ENCODE measurements at places on chromosomes 7 and 10.

DNA sequence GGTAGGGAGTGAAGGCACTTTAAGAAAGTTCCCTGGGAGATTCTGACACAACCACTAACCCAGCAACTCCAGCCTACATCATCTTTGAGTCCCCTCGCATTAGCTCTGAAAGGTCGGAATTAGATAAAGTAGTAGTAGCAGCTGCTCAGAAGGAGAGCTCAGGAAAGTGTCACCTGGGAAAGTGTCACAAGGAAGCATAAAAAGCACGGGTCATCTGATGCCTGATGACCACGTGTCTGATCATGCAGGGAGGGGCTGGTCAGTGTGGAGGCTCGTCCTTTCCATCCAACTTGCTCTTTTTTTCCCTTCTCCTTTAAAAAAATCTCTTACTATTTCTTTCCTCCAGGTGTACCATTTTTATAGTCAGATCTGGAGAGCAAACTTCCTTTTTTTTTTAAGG lies 47.1 kb upstream of the PDCD4 start:
- H3K4me3 ChIP-seq = no peak overlapping the region
- H3K27ac ChIP-seq = peak overlapping the region; percentile 83
- H3K27me3 ChIP-seq = no peaks in the 10 kb centered on the region
- ATAC-seq = no peak
- peaks cover 23% of the 10 kb centered on the region for H3K4me1 ChIP-seq

DNA sequence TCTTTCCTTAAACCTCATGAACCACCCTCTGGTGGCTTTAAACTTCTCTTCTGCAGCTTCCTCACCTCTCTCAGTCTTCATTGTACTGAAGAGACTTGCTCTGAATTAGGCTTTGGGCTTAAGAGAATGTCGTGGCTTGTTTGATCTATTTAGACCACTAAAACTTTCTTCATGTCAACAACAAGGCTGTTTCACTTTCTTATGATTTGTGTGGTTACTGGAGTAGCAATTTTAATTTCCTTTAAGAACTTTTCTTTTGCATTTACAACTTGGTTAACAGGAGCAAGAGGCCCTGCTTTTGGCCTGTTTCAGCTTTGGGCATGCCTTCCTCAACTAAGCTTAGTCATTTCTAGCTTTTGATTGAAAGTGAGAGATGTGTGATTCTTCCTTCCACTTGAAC lies 38.1 kb upstream of the CDHR3 start:
- H3K4me3 ChIP-seq = no peak overlapping the region
- H3K36me3 ChIP-seq = no peaks in the 10 kb centered on the region
- no peaks in the 10 kb centered on the region for H3K4me1 ChIP-seq
- no peaks in the 10 kb centered on the region for H3K27me3 ChIP-seq

- peaks cover 80% of the 10 kb centered on the region for H3K27me3 ChIP-seq
- H3K27ac ChIP-seq = no peak overlapping the region
- H3K4me3 ChIP-seq = no peak overlapping the region
- no peaks in the 10 kb centered on the region for H3K4me1 ChIP-seq
- H3K36me3 ChIP-seq = no peaks in the 10 kb centered on the region
These were observed 47.5 kb upstream of the ADGRA1 start for GRCh38 chr10:133040198-133040597.

GRCh38 chr7:57305192-57305748 lies 144.7 kb upstream of the ZNF716 start:
- no peaks in the 10 kb centered on the region for H3K36me3 ChIP-seq
- no peaks in the 10 kb centered on the region for H3K27me3 ChIP-seq
- H3K4me3 ChIP-seq = no peak overlapping the region
- ATAC-seq = no peak

DNA sequence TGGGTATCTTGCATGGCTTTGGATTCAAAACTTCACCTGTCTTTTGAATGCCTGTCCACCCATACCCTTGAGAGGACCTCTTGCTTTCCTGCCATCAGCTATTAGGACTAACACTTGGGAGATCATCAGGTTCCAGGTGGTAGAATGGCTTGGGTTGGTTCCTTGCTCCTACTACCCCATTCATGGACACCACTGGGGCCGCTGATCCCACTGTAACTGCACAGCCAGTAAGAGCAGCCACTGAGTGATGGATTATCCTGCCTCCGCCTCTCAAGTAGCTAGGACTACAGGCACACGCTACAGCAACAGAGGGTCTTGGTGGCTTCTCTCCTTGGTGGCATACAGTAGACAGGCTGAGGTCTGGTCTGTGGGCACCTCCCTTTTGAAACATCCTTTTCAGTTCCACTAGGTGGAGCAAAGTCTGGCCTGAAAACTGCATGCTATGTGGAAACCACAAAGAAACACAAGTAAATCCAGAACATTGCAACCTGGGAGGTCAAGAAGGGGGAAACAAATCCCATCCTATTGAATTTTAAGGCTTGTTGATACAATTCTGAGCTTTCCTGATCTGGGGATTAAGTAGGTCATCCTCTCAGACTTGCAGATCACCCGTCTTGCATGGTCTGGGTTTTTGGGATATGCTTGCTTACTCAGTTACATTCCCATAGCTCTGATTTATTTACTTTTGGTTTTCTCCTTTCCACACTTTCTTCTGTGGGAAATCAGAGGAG lies 9.4 kb downstream of the WBP1L start:
- H3K27ac ChIP-seq = peak overlapping the region; percentile 96
- H3K36me3 ChIP-seq = no peaks in the 10 kb centered on the region
- ATAC-seq = peak; percentile 71
- H3K27me3 ChIP-seq = no peaks in the 10 kb centered on the region
- peaks cover 16% of the 10 kb centered on the region for H3K4me1 ChIP-seq

- ATAC-seq = peak; percentile 1
- peaks cover 36% of the 10 kb centered on the region for H3K4me1 ChIP-seq
- H3K27ac ChIP-seq = no peak overlapping the region
- peaks cover 38% of the 10 kb centered on the region for H3K36me3 ChIP-seq
- H3K27me3 ChIP-seq = no peaks in the 10 kb centered on the region
- no peak overlapping the region for H3K4me3 ChIP-seq
These were observed 3.2 kb upstream of the ATP6V1F start for GRCh38 chr7:128859232-128860157.

DNA sequence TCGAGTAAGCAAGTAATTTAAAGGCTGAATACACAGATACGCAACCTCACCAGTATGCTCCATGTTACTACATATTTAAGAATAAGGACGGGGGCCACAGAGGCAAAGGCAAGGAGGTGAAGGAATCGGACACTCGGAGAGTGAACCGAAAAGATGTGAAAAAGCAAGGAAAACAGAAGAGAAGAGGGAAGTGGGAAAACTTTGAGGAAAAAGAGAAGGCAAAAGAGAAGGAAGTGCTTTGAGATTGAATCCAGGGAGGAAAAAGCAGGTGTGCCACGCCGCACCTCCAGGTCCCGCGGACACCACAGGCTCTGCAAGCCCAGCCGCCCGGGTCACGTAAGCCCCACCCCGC lies 367 bp upstream of the AVL9 start:
- ATAC-seq = peak; percentile 4
- H3K36me3 ChIP-seq = no peaks in the 10 kb centered on the region
- no peaks in the 10 kb centered on the region for H3K27me3 ChIP-seq
- H3K4me3 ChIP-seq = peak overlapping the region; percentile 57
- H3K27ac ChIP-seq = peak overlapping the region; percentile 72

DNA sequence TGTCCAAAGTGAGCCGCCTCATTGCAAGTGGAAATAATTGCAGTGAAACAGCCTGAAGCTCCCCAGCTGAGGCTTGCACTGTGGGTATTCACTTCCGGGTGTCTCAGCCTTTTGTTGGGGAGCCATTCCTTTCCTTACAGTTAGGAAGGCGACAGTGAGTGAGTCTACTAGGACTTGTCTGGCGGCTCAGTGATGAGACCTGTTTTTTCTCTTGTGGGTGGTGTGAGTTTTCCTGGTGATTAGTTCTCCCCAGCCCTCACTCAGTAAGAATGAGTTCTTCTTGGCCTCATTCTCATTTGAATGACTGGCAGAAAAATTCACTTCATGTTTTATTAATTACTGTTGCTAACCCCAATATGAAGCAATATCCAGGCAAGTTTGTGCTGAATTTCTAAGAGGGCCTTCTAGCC lies 2.6 kb downstream of the PGAM1 start:
- H3K27ac ChIP-seq = peak overlapping the region; percentile 8
- peaks cover 43% of the 10 kb centered on the region for H3K36me3 ChIP-seq
- no peaks in the 10 kb centered on the region for H3K27me3 ChIP-seq
- H3K4me1 ChIP-seq = peaks cover 51% of the 10 kb centered on the region
- H3K4me3 ChIP-seq = peak overlapping the region; percentile 91

DNA sequence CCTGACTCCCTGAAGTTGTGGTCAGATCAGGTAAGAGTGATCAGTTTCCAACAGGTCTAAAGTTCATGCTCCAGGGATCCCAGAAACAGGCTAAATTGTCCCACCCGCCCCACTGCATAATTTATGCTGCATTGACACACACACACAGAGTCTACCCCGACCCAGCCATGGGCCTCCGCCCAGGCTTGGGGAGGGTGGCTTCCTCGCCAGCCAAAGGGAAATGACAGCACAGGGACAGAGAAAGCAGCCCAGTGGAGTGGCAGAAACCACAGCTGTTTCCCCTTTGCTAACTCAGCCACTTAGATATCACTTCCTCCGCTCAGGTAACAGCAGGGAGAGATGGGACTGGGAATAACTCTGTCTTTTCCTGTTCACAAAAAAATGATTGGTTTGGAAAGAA lies 9.4 kb downstream of the SH3PXD2A start:
- H3K27ac ChIP-seq = peak overlapping the region; percentile 17
- ATAC-seq = no peak
- no peaks in the 10 kb centered on the region for H3K36me3 ChIP-seq

GRCh38 chr10:101655570-101655969 lies 39.4 kb downstream of the FBXW4 start:
- H3K4me3 ChIP-seq = no peak overlapping the region
- no peaks in the 10 kb centered on the region for H3K27me3 ChIP-seq
- peak; percentile 74 for ATAC-seq
- no peaks in the 10 kb centered on the region for H3K36me3 ChIP-seq

DNA sequence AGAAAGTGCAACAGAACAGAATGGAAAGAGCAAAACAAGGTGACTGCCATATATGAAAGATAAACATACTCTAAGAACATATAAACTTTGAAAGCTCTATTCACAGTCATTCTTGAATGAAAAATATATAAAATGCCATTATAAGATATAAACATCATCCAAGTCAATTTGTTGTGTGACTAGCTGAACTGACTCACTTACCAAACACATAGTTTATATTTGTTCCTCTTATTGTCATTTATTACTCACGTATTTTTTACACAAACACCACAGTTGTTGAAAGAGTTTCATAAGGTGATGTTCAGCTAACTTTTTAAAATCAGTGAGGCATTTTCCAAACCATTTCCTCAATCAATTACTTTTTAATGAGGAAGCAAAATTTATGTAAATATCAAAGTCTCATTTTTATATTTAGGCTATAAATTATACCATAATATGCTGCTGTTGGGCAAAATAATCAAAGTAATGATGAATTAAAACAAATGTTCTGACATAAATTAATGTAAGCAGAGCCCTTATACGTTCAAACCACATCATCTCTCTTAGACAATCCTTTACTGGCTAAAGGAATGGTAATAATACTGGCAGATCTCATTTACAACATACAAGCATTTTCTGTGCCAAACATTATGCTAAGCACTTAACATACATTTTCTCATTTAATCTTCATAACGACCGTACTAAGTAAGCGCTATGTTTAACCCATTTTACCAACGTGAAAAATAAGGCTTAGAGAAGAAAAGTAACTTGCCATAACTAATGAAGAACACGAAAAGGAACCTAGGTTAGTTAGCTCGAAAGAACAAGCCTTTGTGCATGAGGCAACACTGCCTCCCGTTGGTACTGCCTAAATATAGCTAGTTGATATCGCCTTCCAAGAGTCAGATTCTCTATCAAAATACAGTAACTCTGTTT lies 7.3 kb downstream of the LRRN3 start:
- peaks cover 22% of the 10 kb centered on the region for H3K4me1 ChIP-seq
- H3K4me3 ChIP-seq = no peak overlapping the region
- no peak for ATAC-seq
- H3K27me3 ChIP-seq = no peaks in the 10 kb centered on the region

DNA sequence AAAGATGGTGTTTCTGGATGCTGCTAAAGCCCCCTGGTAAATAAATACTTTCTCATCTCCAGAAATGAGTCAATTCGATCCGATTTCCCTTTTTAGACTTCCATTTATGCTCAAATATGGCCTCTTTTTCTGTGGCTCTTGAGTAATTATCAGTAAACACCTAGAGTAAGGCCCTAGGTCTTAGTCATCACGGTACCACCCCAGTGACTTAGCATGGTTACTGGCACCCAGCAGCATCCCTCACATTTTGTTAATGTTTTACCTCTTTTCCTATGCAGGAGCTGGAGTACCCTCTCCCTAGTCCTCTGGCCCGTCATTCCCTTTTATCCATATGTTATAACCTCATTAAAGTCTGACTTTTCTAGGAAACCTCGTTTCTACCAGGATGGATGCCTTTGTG lies 19.5 kb downstream of the CHN2 start:
- H3K27ac ChIP-seq = no peak overlapping the region
- H3K36me3 ChIP-seq = no peaks in the 10 kb centered on the region
- H3K4me3 ChIP-seq = no peak overlapping the region
- no peak for ATAC-seq
- no peaks in the 10 kb centered on the region for H3K27me3 ChIP-seq
- H3K4me1 ChIP-seq = no peaks in the 10 kb centered on the region

DNA sequence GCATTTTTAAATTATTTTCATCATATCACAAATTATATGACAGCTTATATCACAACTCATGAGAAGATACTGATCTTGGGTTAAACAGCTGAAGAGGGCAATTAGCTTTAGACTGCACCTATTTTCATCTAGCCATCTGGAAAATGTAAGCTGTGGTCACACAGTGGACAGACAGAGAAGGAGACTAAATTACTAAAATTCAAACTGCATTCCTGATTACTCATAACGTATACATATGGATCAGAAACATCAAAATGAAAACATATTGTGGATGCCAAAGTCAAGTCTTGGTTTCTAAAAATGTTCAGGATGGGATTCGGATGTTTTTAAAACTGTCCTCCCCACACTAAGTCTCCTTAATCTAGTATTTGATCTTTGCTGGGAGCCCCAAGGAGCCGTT lies 6.6 kb downstream of the BBIP1 start:
- H3K36me3 ChIP-seq = no peaks in the 10 kb centered on the region
- no peaks in the 10 kb centered on the region for H3K27me3 ChIP-seq
- H3K27ac ChIP-seq = no peak overlapping the region
- ATAC-seq = no peak
- H3K4me1 ChIP-seq = no peaks in the 10 kb centered on the region

DNA sequence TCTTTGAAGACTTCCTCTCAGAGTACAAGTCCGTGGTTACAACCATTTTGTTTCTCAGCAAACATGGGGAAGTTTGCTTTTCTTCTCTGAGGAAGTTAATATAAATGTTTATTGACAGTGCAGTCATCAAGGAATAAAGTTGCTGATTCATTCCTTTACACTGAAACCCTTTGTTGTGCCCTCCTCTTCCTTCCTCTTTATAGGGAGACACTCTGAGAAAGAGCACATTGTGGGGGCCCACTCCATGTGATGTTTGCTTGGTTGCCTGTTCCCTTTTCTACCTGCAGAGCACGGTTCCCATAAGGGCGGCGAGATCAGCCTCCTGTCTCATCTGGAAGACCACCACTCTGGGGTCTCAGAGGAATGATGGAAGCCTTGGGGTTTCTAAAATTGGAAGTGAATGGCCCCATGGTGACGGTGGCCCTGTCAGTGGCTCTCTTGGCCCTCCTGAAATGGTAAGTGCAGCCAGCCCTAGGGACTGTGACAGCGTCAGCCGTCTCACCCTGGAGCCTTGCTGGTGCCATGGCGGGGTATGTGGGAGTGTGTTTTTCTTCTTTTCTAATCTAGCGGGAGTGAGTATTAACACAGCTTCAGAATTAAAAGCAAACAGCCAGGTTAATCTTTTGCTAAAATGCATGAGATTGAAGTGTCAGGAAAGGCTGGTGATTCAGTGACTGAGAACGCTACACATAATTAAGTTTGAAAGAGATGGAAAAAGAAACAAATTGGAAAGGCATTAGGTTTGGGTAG lies at the start of gene TBXAS1:
TBXAS1 (plus strand) TSS at position 240 of the 750 bp plus-strand sequence; CDS start at position 367, 127 bp downstream.
- no peak within 1 kb of the TSS for H3K4me3 ChIP-seq
- no peaks in the 10 kb centered on the region for H3K36me3 ChIP-seq
- no peak within 1 kb of the TSS for H3K27ac ChIP-seq
- H3K27me3 ChIP-seq = no peaks in the 10 kb centered on the region
- no peaks in the 10 kb centered on the region for H3K4me1 ChIP-seq
